ENCODE measurements at places on chromosomes 4 and X.

DNA sequence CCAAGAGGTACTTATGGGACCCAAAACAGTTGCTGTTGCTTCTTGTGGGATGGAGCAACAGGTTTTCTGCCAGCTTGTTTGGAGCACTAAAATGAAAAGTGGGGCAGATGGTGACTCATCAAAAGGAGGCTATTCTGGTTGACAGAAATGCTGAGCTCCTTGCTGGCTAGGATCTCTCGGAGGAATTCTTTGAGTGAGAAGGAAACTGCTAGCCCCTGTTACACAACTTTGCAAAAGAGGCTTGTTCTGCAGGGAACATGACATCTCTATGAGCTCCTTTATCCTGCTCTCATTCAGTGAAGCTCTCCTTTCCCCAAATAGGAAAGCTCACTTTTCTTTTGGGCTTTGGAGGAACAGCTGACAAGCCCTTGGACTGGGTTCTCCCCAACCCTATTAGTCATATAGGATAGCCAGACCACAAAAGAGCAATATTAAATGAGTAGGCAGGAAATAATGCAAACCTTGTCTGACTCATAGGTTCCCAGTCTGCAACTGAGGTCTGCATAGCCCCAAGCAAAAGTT, 108.3 kb downstream of the CDS1 start:
- DNase-seq, result no peak

DNA sequence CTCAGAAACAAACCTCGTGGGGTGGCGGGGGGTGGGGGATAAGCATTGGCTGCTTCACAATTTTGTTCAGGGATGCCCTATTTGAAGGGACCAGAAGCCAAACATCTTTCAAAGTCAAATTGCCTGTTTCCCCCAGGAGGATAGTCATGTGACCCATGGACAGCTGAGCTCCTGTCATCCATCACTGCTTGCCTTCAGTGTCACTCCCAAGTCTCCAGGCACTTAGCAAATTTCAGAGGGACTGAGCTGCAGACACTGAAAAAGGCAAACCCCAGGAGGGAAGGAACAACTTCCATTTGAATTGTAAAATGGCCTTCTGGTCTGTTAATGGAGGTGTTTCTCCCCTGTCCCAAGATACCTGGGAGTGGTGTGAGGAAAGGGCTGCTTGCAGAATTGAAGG, 73.4 kb downstream of the FRMPD3 start:
- no peak for DNase-seq

DNA sequence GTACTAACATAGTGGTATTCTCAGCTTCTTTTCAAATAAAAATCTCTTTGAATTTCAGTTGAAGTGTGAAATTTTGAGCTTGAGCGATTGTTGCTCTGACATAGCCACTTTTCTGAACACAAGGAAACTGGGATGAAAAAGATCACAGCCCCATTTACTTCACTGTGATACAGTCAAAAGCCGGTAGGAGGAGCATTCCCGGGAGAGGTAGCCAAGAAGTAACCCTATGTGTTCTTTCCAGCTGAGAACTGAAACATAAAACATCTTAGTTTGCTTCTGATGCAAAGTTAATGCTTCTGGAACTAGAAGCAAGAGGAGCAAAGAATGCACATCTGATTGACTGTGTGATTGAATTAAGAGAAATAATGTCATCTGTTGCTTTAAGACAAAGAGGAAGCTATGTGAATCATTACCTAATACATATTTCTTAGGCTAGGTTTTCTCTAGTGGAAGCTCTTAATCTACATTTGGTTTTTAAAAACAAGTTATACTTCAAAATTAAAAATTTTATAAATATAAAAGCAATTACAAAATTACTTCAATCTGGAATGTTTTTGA, 88.3 kb upstream of the UNC5C start:
- DNase-seq, result no peak

- no peak for DNase-seq
Observed at GRCh38 chrX:8913655-8914409, 112.6 kb upstream of the FAM9A start.

DNA sequence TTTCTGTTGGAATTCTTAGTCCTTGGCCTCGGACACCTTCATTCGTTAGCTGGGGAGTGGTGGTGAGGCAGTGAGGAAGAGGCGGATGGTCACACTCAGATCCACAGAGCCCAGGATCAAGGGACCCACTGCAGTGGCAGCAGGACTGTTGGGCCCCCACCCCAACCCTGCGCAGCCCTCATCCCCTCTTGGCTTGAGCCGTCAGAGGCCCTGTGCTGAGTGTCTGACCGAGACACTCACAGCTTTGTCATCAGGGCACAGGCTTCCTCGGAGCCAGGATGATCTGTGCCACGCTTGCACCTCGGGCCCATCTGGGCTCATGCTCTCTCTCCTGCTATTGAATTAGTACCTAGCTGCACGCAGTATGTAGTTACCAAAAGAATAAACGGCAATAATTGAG, 23.4 kb downstream of the PIGG start:
- DNase-seq, result no peak

DNA sequence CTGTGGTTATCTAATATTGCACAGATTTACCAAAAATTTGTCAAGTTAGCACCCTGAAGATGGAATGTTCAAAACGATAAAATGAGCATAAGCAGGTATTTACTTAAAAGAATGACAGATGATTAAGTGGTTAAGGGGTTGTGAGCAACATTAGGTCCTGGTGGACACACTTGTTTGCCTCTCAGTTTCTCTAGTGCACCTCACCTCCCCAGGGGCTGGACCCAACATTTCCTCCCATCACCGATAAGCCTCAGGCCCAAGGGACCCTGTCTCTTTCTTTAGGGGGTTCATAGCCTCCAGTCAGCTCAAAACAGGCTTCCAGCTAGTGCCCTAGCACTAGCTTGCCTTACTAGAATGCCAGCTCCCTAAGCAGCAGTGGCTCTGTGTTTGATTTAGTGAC, 88.0 kb downstream of the ATP11C start:
- DNase-seq, result no peak

DNA sequence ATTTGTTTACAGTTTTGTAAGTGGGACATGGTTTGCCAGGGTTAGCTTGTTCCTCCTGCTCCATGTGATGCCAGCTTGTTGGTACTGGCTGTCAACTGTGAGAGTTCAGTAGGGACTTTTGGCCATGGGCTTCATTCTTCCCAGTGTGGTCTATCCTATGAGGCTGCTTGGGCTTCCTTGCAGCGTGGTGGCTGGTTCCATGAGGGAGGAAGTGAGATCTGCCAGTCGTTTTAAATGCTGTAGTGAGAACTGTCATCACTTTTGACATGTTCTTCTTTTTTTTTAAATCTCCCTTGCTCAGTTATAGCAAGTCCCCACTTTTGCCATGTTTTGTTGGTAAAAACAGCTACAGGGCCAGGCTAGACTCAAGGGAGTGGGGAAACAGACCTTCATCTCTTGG, 15.9 kb downstream of the NSD2 start:
- no peak for DNase-seq

- DNase-seq, result no peak
Observed at GRCh38 chr4:169121861-169122382, 111.9 kb upstream of the CBR4 start.

GRCh38 chrX:13732246-13733067, 2.0 kb downstream of the TRAPPC2 start:
- DNase-seq, result no peak

- no peak for DNase-seq
Observed at GRCh38 chrX:143025628-143026027, at the start of gene SPANXN4. SPANXN4 (plus strand) TSS chrX:143025928; CDS start chrX:143026015, 87 bp downstream.

DNA sequence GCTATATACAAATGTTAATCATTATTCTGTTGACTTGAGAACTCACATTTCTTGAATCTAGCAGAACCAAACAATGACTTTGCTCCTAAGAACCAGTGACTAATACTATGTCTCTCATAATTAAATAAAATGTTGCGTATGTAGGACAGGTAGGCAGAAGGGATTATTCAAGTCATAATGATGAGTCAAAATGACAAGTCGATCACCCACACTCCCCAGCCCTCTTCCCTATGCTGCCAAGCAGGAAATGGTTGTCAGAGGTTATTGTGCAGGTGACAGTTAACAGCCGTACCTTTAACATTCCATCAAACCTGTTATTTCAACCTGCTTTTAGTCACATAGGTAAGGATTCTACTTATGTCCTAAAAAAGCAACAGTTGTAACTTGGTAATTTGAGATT, 22.0 kb upstream of the STK26 start:
- no peak for DNase-seq

DNA sequence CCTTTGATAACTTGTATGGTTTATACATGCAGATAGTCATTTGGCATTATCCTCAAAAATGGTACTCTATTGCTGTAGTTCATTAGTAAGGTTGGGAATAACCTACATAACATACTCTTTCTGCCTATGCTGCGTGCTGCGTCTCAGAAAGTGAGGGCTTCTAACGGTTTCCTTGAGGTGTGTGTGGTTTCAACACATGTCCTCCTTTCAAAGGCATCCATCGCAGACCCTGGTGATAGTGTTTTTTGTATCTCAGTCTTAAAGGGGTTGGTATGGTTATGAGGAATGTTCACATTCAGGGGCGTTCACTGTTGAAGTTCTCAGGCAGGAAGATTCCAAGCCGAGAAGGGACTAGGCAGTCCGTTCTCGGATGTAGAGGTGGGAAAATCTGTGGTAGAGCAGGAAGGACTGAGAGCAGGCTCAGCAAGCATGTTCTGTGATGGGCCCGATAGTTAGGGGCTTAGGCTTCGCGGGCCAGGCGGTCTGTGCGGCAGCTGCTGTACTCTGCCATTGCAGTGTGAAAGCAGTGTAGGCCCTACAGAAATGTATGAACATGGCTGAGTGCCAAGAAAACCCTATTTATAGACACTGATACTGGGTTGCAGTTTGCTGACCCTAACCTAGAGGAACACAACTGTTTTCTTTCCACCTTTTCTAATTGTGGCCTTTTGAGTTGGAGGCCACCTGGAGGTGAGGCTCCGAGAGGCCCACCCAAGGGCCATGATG, 123.2 kb downstream of the GPR143 start:
- no peak for DNase-seq

GRCh38 chrX:124540474-124540873, 194.1 kb downstream of the SH2D1A start:
- no peak for DNase-seq

GRCh38 chr4:48031802-48032525, 15.4 kb downstream of the NIPAL1 start:
- DNase-seq, result no peak

DNA sequence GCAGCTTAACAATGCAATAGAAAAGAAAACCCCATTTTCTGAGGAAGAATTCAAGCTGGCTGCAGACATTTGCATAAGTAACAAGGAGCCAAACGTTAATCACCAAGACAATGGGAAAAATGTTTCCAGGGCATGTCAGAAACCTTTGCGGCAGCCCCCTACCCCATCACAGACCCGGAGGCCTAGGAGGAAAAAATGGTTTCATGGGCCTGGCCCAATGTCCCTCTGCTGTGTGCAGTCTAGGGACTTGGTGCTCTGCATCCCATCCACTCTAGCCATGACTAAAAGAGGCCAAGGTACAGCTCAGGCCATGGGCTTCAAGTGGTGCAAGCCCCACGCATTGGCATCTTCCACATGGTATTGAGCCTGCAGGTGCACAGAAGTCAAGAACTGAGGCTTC, 147.0 kb upstream of the NR3C2 start:
- no peak for DNase-seq

GRCh38 chr4:5724377-5724776, 13.4 kb downstream of the EVC start:
- no peak for DNase-seq

- DNase-seq, result no peak
Observed at GRCh38 chr4:173508386-173509035, 21.5 kb downstream of the HAND2 start.

DNA sequence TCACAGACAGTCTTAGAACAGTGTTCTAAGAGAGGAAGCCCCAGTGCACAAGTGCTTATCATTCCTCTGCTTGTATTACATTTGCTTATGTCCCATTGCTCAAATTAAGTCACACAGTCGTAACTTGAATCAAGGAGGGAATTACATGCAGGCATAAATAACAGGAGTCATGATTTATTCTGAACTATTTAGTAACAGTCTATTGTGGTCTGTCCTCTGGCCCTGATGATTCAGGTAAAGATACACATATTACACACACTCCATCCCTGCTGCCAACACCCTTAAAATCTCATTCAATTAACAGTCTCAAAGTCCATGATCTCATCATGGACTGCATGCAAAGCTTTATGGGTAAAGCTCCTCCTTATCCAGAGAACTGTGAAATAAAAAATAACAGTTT, 60.1 kb downstream of the GRIA2 start:
- DNase-seq, result no peak

DNA sequence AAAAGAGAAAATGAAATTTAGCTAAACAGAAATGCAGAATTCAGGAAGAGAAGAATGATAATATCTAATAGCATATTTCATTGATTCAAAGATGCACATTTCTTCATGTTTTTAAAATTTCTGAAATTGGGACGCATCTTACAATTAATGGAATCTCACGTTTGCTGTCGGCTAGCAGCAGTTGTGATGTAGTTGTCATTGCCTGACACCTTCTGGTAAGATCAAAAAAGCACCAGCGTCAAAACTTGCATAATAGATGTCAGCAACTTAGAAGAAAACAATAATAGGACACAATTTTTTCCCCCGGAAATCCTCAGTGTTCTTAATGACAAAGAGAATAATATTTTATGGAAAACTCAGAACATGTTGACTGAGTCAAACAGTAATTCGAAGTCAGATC, 29.8 kb upstream of the SLC7A3 start:
- no peak for DNase-seq

GRCh38 chr4:2933566-2934076, 29.6 kb downstream of the NOP14 start:
- DNase-seq, result no peak

- no peak for DNase-seq
Observed at GRCh38 chrX:111169141-111169540, 73.2 kb downstream of the PAK3 start.

GRCh38 chr4:16759931-16760582, 138.4 kb downstream of the LDB2 start:
- DNase-seq, result no peak

DNA sequence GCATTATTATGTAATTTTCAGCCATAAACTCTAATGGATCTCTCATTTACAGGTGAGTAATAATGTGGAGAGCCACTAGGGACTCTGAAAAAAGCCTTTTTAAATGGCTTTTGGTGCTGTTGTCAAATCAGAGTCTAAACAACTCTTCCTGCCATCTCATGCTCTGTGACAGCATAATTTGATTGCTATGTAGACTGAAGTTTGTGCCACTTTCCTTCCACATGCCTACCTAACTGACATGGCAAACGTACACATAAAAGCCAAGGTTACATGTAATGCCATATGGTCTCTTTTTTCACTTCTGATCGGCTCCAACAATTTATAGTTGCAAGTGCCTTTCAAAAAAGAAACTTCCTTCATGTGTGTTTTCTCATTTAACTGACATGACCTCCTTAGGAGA, 94.3 kb downstream of the SH2D1A start:
- DNase-seq, result no peak

DNA sequence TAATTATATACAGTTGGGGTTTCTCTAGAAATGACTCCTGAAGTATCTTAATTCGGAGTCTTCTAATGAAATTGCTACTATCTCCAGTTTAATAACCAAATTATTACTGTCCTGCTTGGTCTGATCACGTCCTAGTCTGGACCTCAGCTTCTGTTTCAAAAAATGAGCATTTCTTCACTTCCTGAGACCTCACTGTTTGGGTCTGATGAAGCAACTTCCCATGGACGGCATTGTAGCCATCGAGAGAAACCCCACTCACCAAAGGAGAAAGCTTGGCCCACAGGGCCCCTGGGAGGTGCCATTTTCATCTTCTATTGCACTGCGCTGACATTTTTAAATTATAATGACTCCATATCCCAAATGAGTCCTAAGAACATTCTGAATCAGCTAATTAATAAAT, 178.0 kb downstream of the MGST2 start:
- no peak for DNase-seq

- no peak for DNase-seq
Observed at GRCh38 chr4:99473131-99473530, 37.7 kb upstream of the C4orf17 start.

- DNase-seq, result no peak
Observed at GRCh38 chrX:20753076-20753475, 486.4 kb upstream of the RPS6KA3 start.

Measured in NCI-H1417 treated with DMSO at 0.1 percent for 48 hours (cell line).